SIG-M5 (cell line): ENCODE measurements at places on chromosomes 3 and 15.

DNA sequence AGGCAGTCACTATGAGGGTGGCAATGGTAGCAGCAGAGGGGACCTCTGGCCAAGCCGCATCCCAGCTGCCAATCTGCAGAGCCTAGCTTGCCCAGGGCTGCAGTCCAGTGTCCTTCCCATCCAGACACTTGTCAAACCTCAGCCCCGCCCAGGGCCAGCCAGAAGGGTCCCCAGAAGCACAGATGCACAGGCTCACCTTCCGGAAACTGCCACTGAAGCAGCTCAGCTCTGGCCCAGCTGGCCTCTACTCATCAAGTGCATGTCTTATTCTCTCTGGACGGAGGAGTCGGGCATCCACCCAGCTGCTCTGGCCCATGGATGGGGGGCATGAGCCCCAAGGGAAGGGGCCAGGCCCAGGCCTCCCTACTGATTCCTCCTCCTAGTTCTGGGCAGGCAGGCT lies 69.2 kb downstream of the DNAJB8 start:
- no peak for DNase-seq

DNA sequence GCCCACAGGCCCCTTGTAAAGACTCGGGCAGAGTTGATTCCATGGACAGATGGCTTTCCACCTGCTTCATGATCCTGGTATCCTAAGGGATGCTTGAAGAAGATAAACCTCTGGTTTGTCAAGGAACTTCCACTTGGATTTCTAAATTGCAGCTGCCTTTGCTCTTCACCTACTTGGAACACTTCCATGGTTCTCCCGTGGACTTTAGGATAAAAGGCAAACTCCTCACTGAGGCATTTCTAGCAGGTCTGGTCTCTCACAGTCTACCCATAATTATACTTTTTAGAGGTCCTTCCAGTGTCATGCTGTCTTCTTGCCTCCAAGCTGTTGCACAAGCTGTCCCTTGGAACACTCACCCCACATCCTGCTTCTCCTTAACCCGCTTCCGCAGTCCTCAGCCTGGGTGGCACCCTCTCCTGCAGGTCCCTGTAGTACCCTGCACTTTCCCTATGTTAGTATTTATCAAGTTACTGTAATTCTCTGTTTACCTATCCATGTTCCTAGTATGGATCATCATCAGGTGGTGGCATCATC lies 12.7 kb downstream of the TLNRD1 start:
- DNase-seq: no peak

- no peak for DNase-seq
Observed at GRCh38 chr3:108110934-108111333, 20.1 kb upstream of the CD47 start.

- no peak for DNase-seq
Observed at GRCh38 chr3:143974271-143975238, 2.9 kb downstream of the DIPK2A start.

DNA sequence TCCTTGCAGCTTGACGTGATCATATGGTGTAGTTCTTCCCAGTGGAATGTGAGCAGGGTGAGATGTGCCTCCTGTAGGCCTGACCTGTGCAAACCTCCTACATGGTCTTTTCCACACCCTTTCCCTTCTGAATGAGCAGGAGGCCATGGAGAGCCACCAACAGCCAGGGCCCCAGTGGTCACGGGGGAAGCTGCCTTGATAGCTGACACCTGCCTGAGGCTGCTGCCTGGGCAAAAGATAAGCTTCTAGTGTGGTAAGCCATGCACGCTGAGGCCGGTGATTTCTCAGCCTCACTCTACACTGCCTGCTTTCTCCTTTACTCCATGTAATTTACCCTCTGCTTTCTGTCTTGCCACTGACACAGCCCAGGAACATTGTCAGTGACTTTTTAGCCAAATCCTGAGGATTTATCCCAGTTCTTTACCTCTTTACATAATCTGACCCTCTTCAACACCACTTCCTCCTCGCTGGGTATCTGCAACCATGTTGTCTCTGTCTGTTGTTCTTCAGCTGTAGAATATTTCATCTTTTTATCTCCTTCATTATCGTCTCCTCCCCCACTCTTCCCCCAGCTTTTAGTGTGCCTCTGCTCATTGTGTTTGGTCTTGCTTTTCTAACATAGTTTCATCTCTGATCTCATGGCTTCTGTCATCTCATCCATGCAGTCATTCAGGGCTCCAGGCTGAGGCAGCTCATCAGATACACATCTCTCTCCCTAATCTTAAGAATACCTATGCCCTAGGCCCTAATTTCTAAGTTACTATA lies 11.2 kb upstream of the KBTBD12 start:
- no peak for DNase-seq

- no peak for DNase-seq
Observed at GRCh38 chr15:74345051-74345450, 22.4 kb downstream of the CYP11A1 start.

- no peak for DNase-seq
Observed at GRCh38 chr15:82951472-82952157, 905 bp downstream of the HOMER2 start.

- DNase-seq: no peak
Observed at GRCh38 chr3:100402891-100403290, 1.6 kb downstream of the LNP1 start.
